Activated CD4-positive, alpha-beta memory T cell treated with anti-CD3 and anti-CD28 coated beads, Interleukin-2, amount 10 ng/mL, durations not matched to agents 7 days and 5 days (primary cell): ENCODE measurements at places on chromosomes 13 and 19. TPM values are rescaled to one million over a fixed set of nuclear protein-coding genes. Genes with fewer than 3 reads are reported as not detected.

- no peaks in the 10 kb centered on the region for H3K27me3 ChIP-seq
- H3K4me1 ChIP-seq, result peaks cover 50% of the 10 kb centered on the region
- no peak for DNase-seq
- H3K27ac ChIP-seq, result no peak overlapping the region
- peaks cover 83% of the 10 kb centered on the region for H3K36me3 ChIP-seq
These were observed 18.7 kb downstream of the MOB3A start for GRCh38 chr19:2077398-2077797.

DNA sequence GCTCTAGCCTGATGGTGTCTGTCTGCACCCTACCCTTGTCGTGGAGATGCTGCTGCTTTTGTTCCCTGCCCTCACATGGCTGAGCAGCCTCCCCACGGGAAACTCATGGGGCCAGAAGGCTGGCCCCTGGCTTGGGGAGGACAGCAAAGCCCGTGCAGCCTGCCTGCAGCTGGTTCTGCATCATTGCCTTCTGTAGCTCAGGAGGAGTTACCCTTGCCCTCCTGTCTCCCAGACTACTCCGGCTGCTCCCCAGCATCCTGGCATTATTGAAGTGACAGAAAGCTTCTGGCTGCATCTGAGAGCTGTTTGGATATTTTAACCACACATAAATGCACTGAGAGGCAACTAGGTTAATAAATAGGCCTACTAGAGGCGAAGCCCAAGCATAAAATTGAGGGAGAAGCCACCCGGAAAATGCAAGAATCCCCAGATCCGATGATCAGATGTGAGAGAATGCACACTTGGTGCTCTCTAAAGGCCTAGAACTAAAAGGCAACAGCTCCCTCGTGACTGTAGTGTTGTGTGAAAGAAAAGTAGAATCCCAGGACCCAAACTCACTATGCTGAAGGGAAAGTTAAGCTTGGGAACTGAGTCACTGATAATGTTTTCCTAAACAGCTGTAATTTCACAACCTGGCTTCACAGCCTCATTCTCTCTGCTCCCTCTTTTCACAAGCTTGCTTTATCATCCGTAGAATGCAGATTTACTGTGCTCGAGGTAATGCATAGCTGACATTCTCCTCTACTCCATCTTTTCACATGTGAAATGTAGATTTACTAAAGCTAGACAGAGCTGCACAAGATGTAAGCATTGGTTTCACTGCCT lies 110.8 kb downstream of the TNFRSF19 start:
- no peak overlapping the region for H3K4me3 ChIP-seq
- no peak overlapping the region for H3K27ac ChIP-seq
- H3K36me3 ChIP-seq, result no peaks in the 10 kb centered on the region
- no peak for DNase-seq
- peaks cover 4% of the 10 kb centered on the region for H3K27me3 ChIP-seq

DNA sequence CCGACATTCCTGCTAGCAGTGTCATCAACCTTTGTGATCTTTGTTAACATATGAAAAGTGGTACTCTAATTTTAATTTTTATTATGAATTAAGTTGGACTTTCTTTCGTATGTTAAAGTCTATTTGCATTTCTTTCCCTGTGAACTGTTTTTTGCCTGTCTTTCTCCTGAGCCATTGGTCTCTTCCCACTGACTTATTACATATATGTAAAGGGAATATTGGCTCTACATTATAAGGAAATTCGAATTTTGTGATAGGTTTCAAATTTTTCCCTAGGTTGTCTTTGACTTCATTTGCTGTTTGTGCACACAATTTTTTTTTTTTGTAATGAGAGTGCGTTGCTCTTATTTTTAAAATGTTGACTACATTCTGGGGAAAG lies 442 bp upstream of the CDC16 start:
- H3K4me3 ChIP-seq, result peak overlapping the region; percentile 93
- peak overlapping the region; percentile 68 for H3K27ac ChIP-seq
- no peak for DNase-seq
- H3K27me3 ChIP-seq, result peaks cover 12% of the 10 kb centered on the region
- peaks cover 26% of the 10 kb centered on the region for H3K36me3 ChIP-seq

TRPM4 gene
- not detected for total RNA-seq

GRCh38 chr13:25181597-25181996 lies 9.5 kb upstream of the AMER2 start:
- H3K27me3 ChIP-seq, result peaks cover 30% of the 10 kb centered on the region
- DNase-seq, result no peak
- no peak overlapping the region for H3K4me3 ChIP-seq
- no peaks in the 10 kb centered on the region for H3K4me1 ChIP-seq
- no peaks in the 10 kb centered on the region for H3K36me3 ChIP-seq

CCNA1 gene
- 3.8 TPM for total RNA-seq

DNA sequence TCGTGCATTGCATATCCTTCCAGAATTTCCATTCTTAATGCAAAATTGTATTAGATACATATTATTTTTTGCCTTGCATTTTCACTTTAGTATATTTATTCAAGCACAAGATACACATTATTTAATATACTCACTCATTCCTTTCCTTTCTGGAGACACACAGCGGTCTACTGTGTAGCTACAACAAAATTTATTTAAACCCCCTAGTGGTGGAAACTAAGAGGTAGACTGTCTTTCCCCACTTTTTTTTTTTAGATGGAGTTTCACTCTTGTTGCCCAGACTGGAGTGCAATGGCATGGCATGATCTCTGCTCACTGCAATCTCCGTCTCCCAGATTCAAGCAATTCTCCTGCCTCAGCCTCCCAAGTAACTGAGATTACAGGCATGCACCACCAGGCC lies 2040.3 kb upstream of the PCDH20 start:
- no peak for DNase-seq
- no peaks in the 10 kb centered on the region for H3K4me1 ChIP-seq
- no peaks in the 10 kb centered on the region for H3K27me3 ChIP-seq
- H3K27ac ChIP-seq, result no peak overlapping the region
- H3K4me3 ChIP-seq, result no peak overlapping the region
- no peaks in the 10 kb centered on the region for H3K36me3 ChIP-seq

DNA sequence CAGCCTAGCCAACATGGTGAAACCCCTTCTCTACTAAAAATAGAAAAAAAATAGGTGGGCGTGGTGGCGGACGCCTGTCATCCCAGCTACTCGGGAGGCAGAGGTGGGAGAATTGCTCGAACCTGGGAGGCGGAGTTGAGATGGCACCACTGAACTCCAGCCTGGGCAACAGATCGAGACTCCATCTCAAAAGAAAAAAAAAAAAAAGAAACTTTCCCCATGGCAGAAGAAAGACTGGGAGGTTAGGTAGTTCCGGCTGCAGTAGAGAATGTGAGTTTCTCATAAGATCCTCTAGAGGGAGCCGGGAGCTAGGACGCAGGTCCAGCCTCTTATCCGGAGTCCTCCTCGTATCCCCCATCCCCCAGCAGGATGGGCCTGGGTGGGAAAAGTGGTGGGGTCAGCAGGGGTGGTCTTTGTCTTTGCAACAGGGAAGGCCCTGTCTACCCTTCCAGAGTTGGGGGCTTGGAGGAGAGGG lies 13.2 kb upstream of the CREB3L3 start:
- peak; percentile 35 for DNase-seq
- no peak overlapping the region for H3K27ac ChIP-seq
- H3K27me3 ChIP-seq, result peaks cover 2% of the 10 kb centered on the region
- no peaks in the 10 kb centered on the region for H3K36me3 ChIP-seq
- H3K4me3 ChIP-seq, result no peak overlapping the region
- peaks cover 13% of the 10 kb centered on the region for H3K4me1 ChIP-seq

DNA sequence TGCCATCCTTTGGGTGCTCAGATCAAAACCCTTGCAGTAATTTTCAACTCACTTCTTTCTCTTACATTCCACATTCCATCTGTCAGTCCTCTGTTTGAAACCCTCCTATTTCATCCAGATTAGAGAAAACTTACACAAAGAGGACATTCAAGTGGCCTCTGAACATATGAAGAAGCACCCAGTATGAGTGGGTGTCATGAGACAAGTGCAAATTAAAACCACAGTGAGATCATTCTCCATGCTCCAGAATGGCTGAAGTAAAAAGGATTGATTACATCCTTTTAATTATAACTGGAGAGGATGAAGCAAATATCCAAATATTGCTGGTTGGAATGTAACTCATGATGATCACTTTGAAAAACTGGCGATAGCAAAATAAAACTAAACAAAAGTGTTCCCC lies 96.5 kb downstream of the MIPEP start:
- peaks cover 21% of the 10 kb centered on the region for H3K4me1 ChIP-seq
- no peak overlapping the region for H3K4me3 ChIP-seq
- H3K27ac ChIP-seq, result no peak overlapping the region
- H3K36me3 ChIP-seq, result peaks cover 6% of the 10 kb centered on the region
- no peak for DNase-seq

CEACAM1 gene
- total RNA-seq, result 43.0 TPM

NTN5 gene
- 1.1 TPM for total RNA-seq

DNA sequence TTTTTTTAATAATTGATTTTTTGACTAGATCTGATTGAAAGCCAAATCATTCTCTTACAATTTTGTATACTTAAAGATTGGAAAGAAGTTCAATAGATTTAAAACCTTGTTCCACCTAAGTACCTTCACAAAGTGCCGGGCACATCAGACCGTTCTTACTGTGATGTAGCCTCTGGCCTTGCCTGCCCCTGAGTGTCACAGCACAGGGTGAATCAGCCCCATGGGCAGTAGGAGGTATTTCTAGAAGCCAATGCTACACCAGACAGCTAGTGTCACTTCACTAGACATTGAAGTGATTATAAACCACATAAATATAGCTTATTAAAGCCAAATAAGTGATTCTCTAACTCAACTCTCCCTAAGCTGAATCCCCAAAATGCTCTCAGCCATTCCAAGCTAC lies 131.3 kb downstream of the LACC1 start:
- DNase-seq, result no peak
- H3K36me3 ChIP-seq, result no peaks in the 10 kb centered on the region
- H3K27me3 ChIP-seq, result no peaks in the 10 kb centered on the region
- no peak overlapping the region for H3K27ac ChIP-seq
- no peaks in the 10 kb centered on the region for H3K4me1 ChIP-seq

DNA sequence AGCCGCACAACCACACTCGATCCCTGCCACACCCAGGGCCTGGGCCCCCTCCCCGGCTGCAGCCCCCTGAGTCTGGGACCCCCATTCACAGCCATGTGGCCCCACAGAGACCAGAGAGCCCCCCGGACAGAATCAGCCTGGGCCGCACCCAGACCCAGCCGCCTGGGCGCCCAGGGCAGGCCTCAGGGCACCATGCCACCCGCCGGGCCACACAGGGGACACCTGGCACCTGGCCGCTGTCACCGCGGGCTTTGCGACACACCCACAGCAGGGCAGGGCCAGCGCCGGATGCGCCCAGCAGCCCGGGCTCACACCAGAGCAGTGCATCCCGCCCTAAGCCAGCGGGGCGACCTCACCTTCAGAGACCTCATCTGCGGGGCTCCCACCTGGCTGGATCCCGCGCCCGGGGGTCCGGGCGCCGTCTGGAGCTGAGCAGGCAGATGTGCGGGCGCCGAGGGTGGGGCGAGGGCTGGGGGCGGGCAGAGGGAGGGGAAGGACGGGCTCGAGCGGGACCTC lies 443 bp downstream of the TBXA2R start:
- no peaks in the 10 kb centered on the region for H3K36me3 ChIP-seq
- H3K4me1 ChIP-seq, result peaks cover 5% of the 10 kb centered on the region
- no peak overlapping the region for H3K27ac ChIP-seq
- no peak overlapping the region for H3K4me3 ChIP-seq
- DNase-seq, result peak; percentile 32

GRCh38 chr19:42126574-42126973 lies 5.7 kb downstream of the POU2F2 start:
- no peak for DNase-seq
- no peak overlapping the region for H3K4me3 ChIP-seq
- no peaks in the 10 kb centered on the region for H3K27me3 ChIP-seq
- no peak overlapping the region for H3K27ac ChIP-seq
- peaks cover 13% of the 10 kb centered on the region for H3K36me3 ChIP-seq

DNA sequence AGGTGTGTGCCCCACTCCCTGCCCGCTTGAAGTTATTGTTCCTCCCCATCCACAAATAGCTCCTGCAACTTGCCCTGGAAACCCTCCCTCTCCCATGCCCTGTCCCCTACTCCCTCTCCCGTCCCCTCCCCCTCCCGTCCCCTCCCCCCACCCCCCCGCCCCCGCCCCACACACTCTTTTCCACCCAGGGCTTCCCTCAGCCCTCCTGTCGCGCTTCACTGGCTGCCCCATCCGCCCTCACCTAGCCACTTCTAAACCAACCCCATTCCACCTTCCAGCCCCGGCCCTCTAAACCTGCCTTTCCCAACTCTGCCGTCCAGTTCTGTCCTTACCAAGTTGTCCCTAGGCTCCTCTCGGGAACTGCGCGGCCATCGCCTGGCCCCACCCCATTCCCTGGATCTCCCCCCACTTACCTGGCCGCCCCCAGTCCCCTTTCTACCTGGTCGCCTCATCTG lies 993 bp downstream of the RGL3 start:
- no peak for DNase-seq
- H3K4me3 ChIP-seq, result no peak overlapping the region
- H3K4me1 ChIP-seq, result peaks cover 26% of the 10 kb centered on the region
- no peak overlapping the region for H3K27ac ChIP-seq

CYP2F1 gene
- not detected for total RNA-seq

GRCh38 chr19:32352241-32352630 lies 6.8 kb downstream of the ZNF507 start:
- H3K36me3 ChIP-seq, result peaks cover 79% of the 10 kb centered on the region
- DNase-seq, result no peak
- H3K27me3 ChIP-seq, result no peaks in the 10 kb centered on the region
- H3K4me3 ChIP-seq, result no peak overlapping the region
- peaks cover 67% of the 10 kb centered on the region for H3K4me1 ChIP-seq
- H3K27ac ChIP-seq, result no peak overlapping the region

DNA sequence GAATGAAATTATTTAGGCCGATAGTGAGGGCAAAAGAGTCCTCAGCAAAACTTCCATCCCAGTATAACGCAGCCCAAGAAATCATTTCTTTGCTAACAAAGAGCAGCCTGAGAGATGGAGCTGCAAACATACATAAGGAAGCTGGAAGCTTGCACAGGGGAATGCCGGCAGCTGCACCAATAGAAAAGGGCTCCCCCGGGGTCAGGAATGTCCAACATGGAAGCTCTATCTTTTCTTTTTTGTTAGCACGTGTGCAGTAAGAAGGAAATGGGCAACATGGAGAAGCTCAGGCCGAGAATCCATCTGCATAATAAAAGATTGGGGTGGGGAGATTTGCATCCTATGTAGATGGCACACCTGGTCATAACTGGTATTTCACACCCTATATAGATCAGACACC lies 1363.5 kb upstream of the PCDH20 start:
- no peaks in the 10 kb centered on the region for H3K36me3 ChIP-seq
- H3K27ac ChIP-seq, result no peak overlapping the region
- no peak overlapping the region for H3K4me3 ChIP-seq
- DNase-seq, result no peak
- H3K27me3 ChIP-seq, result no peaks in the 10 kb centered on the region

- no peak for DNase-seq
- peak overlapping the region; percentile 48 for H3K27ac ChIP-seq
- H3K4me3 ChIP-seq, result no peak overlapping the region
- H3K27me3 ChIP-seq, result no peaks in the 10 kb centered on the region
- peaks cover 22% of the 10 kb centered on the region for H3K4me1 ChIP-seq
These were observed 11.6 kb downstream of the ZNF57 start for GRCh38 chr19:2912306-2912705.

ZNF850 gene
- total RNA-seq, result 5.0 TPM
